KBM-7 (cell line): ENCODE measurements at places on chromosomes 16 and 17.

DNA sequence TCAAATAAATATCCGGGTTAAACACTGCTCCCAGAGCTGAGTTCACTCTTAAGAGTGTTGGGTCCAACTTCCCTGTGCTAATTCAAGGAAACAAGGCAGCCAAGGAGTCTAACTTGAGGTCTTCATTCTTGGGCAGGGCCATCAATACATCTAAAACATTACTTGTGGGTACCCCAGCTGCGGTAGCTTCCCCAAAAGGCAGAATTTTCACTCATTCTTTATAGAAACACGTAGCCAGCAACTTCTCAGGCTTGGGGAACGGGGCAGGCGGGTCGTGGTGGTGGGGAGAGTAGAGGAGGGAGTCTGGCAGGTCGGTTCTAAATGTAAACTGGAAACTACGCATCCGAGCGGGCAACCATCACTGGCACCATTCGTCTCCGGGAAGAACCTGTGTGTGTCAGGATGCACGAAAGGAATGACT, 666 bp upstream of the METTL9 start:
- peak; percentile 52 for DNase-seq

DNA sequence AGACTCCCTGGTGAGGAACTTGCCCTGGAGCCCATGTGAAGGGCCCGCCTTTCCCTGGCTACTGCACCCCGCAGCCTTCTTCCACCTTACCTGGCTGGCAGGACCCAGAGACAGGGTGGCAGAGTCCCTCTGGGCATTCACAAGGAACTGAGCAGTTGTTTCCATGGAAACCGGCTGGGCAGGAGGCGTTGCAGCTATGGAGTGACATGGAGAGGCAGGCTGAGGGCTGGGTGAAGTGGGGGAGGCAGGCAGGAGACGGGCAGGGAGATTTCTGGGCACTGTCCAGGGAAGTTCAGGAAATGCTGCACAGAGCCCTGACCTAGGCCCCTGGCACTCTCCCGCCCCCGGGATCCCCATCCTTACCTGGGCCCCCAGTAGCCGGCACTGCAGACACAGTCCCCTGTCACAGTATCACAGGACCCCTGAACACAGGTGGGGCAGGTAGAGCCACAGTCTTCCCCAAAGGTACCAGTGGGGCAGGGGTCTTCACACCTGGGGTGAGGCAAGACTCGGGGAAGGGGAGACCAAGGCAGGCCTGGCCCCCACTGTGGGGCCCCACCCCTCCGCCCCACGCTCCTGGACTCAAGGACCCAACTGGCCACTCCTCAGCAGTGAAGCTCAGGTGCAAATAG, 5.9 kb downstream of the SCARF1 start:
- no peak for DNase-seq

GRCh38 chr16:82636958-82637357, 10.2 kb downstream of the CDH13 start:
- no peak for DNase-seq

- DNase-seq: no peak
Measured at GRCh38 chr17:72104863-72105234, 16.0 kb upstream of the SOX9 start.

DNA sequence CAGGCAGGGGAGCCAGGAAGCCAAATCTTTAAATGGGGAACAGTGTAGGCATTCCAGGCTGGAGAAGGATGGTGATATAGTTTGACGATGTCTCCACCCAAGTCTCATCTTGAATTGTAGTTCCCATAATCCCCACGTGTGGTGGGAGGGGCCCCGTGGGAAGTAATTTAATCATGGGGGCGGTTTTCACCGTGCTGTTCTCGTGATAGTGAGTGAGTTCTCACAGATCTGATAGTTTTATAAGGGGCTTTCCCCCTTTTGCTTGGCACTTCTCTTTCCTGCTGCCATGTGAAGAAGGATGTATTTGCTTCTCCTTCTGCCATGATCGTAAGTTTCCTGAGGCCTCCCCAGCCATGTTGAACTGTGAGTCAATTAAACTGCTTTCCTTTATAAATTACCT, 28.8 kb downstream of the GINS3 start:
- DNase-seq: no peak

DNA sequence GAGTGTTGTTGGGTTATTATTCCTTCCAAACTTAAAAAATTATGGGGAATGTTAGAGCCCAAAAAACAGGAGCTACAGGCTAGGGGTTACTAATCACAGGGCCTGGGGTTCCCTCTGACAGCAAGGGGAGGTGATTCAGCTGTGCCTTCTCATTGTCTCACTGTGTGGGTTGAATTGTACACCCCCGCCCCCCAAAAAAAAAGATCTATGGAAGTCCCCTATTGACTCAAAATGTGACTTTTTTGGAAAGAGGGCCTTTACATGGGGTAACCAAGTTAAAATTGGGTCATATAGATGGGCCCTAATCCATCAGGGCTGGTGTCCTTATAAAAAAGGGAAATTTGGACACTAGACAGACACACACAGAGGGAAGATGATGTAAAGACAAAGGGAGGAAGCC, 190.2 kb downstream of the SOX9 start:
- no peak for DNase-seq

DNA sequence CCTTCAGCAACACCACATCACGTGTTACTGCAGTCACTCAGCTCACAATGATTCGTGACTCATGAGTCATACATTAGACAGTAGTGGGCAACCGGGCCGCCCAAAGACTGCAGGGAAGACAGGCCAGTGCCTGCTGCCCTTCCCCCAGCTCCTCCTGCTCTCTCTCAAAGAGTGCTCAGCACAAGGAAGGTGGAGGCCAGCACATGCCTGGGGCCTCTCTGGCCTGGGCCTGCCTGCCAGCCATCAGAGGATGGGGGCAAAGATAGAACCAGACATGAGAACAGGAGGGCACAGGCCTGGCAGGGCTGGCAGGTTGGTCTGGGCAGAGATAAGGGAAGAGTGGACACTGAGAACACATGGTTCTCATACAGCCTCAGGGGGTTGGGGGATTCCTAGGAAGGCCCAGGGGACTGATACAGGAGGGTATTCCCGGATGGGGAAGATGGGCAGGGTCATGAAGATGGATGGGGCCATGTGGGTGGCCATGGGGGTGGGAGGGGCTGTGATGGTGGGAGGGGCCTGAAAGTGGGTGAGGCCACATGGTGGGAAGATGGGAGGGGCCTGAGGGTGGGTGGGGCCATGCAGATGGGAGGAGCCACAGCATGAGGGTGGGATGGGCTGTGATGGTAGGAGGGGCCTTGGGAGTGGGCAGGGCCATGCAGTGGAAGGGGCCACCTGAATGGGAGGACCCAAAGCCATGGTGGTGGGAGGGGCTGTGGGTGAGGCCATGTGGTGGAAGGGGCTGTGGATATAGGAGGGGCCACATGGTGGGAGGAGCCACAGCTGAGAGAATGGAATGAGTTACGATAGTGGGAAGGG, 29.0 kb downstream of the KATNB1 start:
- peak; percentile 32 for DNase-seq

- DNase-seq: peak; percentile 72
Measured at GRCh38 chr17:4725646-4726310, 5.5 kb upstream of the MED11 start.

DNA sequence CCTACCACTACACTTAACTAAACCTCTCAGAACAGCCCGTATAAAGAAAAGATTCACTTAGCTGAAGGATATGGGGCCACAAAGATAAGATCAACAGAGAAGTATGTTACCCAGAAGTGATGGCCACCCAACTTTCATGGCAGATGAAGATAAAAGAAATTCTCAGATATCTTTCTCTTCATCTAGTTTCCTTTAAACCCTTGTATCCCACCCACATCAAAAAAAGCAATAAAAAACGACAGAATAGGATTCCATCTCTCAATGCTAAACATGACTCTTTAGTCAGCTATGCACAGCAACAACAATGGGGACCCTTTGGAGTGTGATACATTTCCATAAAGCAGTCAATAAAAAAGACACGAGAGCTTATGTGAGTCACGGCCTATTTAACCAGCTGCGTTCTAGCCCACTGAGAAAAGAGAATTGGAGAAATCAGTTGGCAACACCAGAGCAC, 86.6 kb downstream of the SNX11 start:
- DNase-seq: peak; percentile 7

- peak; percentile 90 for DNase-seq
Measured at GRCh38 chr17:7687072-7687907, at the start of gene TP53. Gene TP53 (minus strand): TSS chr17:7687490. CDS start chr17:7676594, 10,896 bp downstream.

GRCh38 chr16:75868636-75869632, 142.6 kb upstream of the CPHXL start:
- no peak for DNase-seq

DNA sequence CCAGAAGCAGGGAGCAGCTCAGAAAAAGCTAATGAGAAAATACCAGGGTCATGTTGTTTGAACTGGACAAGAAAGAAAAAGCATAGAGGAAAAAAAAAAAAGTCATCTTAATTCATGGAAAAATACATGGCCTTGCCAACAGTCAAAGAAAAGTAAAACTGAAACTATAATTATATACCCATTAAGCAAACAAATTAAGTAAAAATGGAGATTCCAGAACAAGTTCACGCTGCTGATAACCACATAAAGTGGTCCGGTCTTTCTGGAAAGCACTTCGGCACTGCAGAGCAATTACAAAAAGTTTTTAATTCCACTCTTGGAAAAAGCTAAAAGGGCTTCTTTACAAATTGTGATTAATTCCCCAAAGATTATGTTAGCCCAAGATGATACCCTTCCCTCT, 12.4 kb upstream of the P2RX5 start:
- DNase-seq: no peak

- no peak for DNase-seq
Measured at GRCh38 chr17:81422776-81423697, 27.8 kb downstream of the BAHCC1 start.

DNA sequence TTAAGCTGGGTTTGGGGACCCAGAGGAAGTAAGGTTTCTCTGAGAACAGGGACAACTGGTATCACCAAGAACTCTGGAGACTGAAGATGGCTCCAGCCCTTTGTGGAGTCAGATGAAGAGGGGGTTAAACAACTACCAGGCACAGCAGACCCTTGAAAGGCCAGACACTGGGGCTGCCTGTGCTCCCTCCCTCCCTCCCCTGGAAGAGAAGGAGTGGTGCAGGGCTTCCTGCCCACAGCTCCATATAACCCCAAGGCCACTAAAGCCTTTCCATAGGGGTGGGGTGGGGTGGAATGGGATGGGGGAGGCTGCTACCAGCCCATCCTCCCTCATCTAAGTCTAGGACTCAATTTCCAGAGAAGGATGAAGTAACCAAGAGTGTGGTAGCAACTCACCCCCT, 66.7 kb downstream of the CCDC182 start:
- no peak for DNase-seq

- no peak for DNase-seq
Measured at GRCh38 chr17:40348562-40349476, 15.7 kb downstream of the GJD3 start.
